ENCODE measurements at places on chromosomes 16 and 17.

DNA sequence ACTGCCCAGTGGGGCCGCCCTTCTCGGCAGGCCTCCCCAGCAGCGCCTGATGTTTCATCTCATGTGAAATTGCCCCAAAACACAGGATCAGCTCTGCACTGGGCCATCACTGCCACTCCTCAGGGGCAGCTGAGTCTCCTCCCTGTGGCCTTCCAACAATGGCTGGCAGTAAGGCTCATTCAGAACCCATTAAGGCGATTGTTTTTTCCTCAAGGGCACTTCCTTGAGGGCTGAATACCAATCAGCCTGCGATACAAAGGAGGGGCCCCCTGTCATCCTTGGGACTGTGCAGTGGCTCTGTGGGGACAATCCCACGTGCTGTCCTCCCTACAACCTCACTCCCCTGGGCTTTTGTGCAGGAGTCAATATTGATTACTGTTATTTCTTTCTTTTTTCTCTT is 47.5 kb downstream of the XYLT1 start:
- no peaks in the 10 kb centered on the region for H3K4me1 ChIP-seq
- no peak overlapping the region for H3K27ac ChIP-seq
- DNase-seq, result no peak
- no peaks in the 10 kb centered on the region for H3K36me3 ChIP-seq

- no peak for DNase-seq
- H3K4me1 ChIP-seq, result peaks cover 40% of the 10 kb centered on the region
- H3K36me3 ChIP-seq, result no peaks in the 10 kb centered on the region
- H3K4me3 ChIP-seq, result no peak overlapping the region
Observed at GRCh38 chr16:89458551-89458950, 31.8 kb downstream of the ANKRD11 start.

DNA sequence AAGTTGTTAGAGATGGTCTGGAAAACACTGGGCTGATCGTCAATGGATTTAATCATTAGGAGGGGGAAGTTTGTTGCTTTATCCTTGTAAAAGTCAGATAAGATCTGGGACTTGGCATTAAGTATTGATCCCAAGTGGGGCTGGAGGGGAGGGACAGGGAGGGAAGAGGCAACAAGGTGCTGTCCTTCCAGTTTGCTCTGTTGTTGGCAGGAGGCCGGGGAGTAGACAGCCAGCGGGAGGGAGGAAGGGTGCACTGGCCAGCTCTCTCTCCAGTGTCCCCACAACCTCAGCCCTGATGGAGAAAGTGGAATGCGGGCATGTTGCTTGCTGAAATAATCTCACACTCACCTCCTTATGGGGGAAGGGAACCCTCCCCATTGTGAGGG is 210.2 kb downstream of the CCDC182 start:
- H3K27me3 ChIP-seq, result no peaks in the 10 kb centered on the region
- no peak for DNase-seq
- H3K4me1 ChIP-seq, result peaks cover 12% of the 10 kb centered on the region
- no peak overlapping the region for H3K27ac ChIP-seq

GRCh38 chr16:82169861-82170845 is at the start of gene MPHOSPH6:
MPHOSPH6 (minus strand) TSS chr16:82170224; CDS start chr16:82170175, 49 bp downstream.
- no peaks in the 10 kb centered on the region for H3K27me3 ChIP-seq
- H3K4me3 ChIP-seq, result peak within 1 kb of the TSS; percentile 83
- H3K27ac ChIP-seq, result peak within 1 kb of the TSS; percentile 76
- peak; percentile 88 for DNase-seq
- peaks cover 16% of the 10 kb centered on the region for H3K4me1 ChIP-seq

- no peak overlapping the region for H3K4me3 ChIP-seq
- peaks cover 17% of the 10 kb centered on the region for H3K4me1 ChIP-seq
- no peaks in the 10 kb centered on the region for H3K36me3 ChIP-seq
- no peak for DNase-seq
- no peak overlapping the region for H3K27ac ChIP-seq
Observed at GRCh38 chr17:46822388-46822921, 4.0 kb upstream of the WNT3 start.

DNA sequence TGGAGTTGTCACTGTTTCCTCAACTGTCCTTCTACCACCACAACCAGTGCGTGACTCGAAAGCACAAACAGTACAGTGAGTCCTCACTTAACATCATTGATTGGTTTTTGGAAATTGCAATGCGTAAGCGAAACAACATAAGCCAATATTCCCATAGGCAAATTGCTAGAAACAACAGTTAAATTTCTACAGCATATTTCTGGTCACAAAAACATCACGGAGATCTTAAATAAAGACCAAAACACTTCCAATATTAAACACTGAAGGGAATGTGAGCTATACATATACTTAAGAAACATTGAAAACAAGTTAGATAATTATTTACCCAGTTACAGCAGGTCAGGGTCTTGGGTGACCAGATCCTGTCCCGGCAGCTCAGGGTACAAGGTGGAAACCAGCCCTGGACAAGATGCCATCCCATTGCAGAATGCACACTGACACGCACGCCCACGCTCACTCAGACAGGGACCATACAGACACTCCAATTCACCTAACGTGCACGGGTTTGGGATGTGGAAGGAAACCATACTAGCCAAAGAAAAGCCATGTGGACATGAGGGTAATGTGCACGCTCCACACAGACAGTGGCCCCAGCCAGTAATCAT is 4.7 kb downstream of the SLC13A5 start:
- no peaks in the 10 kb centered on the region for H3K4me1 ChIP-seq
- no peaks in the 10 kb centered on the region for H3K36me3 ChIP-seq
- no peak for DNase-seq

GRCh38 chr16:72021043-72021442 is 12.5 kb downstream of the DHODH start:
- no peak overlapping the region for H3K27ac ChIP-seq
- no peaks in the 10 kb centered on the region for H3K27me3 ChIP-seq
- H3K36me3 ChIP-seq, result no peaks in the 10 kb centered on the region

GRCh38 chr17:80091376-80091775 is 10.0 kb upstream of the GAA start:
- no peak overlapping the region for H3K4me3 ChIP-seq
- DNase-seq, result no peak
- H3K36me3 ChIP-seq, result no peaks in the 10 kb centered on the region
- no peaks in the 10 kb centered on the region for H3K4me1 ChIP-seq
- H3K27ac ChIP-seq, result no peak overlapping the region

- peak overlapping the region; percentile 74 for H3K4me3 ChIP-seq
- peak; percentile 11 for DNase-seq
- H3K27ac ChIP-seq, result no peak overlapping the region
Observed at GRCh38 chr17:43545383-43545632, 832 bp downstream of the ETV4 start.

GRCh38 chr16:15460601-15461000 is 26.2 kb downstream of the BMERB1 start:
- no peak overlapping the region for H3K4me3 ChIP-seq
- H3K36me3 ChIP-seq, result no peaks in the 10 kb centered on the region
- no peaks in the 10 kb centered on the region for H3K27me3 ChIP-seq
- H3K27ac ChIP-seq, result no peak overlapping the region
- no peaks in the 10 kb centered on the region for H3K4me1 ChIP-seq

- H3K36me3 ChIP-seq, result no peaks in the 10 kb centered on the region
- no peak for DNase-seq
- no peak overlapping the region for H3K27ac ChIP-seq
- no peak overlapping the region for H3K4me3 ChIP-seq
- no peaks in the 10 kb centered on the region for H3K27me3 ChIP-seq
- H3K4me1 ChIP-seq, result no peaks in the 10 kb centered on the region
Observed at GRCh38 chr16:59328961-59329360, 594.8 kb upstream of the GOT2 start.

DNA sequence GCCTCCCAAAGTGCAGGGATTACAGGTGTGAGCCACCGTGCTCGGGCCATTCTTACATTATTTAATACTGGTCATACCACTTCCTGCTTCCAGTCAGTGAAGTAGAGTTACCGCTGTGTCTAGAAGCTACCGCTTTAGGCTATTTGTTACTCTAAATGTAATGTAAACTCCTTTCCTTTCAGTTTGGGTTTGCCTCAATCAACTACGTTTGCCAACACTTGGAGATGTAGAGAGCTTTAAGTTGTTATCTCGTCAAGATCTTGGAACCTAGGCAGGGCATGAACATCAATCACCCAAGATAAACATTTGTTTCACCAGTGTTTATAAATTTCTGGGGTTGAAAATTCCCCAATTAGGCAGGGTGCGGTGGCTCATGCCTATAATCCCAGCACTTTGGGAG is 275.9 kb downstream of the STX8 start:
- no peak overlapping the region for H3K4me3 ChIP-seq
- no peak overlapping the region for H3K27ac ChIP-seq
- no peak for DNase-seq

DNA sequence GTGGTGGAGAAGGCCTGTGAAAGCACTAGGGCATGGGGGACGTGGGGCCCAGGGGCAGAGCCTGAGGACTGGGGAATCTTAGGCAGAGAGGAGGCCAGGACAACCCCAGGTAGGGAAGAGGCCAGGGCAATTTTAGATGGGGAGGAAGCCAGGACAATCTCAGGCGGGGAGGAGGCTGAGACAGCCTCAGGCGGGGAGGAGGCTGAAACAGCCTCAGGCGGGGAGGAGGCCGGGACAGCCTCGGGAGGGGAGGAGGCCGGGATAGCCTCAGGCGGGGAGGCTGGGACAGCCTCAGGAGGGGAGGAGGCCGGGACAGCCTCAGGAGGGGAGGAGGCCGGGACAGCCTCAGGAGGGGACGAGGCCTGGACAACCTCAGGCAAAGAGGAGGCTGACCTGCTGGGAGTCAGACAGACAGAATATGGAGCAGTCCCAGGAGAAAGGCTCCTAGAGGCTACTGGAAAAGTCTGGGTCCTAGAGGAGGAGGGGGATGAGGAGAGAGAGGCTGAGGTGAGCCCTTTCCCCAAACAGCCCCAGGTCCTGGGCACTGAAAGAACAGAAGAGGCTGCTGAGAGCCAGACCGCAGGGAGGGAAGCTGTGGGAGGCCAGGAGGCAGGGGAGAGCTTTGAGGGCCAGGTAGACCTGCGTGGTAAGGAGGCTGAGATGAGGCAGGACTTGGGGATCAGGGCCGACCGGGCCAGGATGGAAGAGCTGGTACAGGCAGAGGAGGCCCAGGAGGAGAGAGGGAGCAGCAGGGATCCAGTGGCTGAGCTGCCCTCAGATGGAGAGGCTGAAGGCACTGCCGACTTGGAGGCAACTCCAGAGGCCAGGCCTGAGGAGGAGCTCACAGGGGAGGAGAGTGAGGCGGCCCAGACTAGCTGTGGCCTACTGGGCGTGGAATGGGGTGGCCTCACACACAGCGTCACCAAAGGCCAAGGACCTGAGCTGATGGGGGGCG is 1.6 kb downstream of the APOBR start:
- no peak for DNase-seq
- H3K4me1 ChIP-seq, result peaks cover 48% of the 10 kb centered on the region
- no peaks in the 10 kb centered on the region for H3K27me3 ChIP-seq
- no peaks in the 10 kb centered on the region for H3K36me3 ChIP-seq
- peak overlapping the region; percentile 85 for H3K27ac ChIP-seq

DNA sequence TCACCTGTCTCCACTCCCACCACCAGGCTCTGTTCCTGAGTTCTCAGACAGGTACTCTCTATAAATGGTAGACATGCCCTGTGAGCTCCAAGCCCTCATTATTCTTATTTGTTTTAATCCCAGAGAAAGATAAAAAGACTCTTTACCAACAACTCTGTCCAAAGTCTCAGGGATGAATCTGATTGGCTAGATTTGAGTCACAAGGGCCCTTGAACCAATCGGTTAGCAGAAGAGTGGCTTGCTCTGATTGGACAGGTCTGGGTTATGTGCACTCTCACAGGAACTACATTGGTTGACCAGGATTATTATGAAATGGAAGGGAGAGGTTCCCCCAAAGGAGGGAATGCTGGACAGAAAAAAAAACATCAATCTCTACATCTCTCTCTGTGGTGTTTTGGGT is 7.5 kb downstream of the COTL1 start:
- H3K27me3 ChIP-seq, result no peaks in the 10 kb centered on the region
- no peak overlapping the region for H3K4me3 ChIP-seq
- no peak overlapping the region for H3K27ac ChIP-seq
- no peak for DNase-seq
- peaks cover 98% of the 10 kb centered on the region for H3K4me1 ChIP-seq
- H3K36me3 ChIP-seq, result no peaks in the 10 kb centered on the region

GRCh38 chr17:37770631-37771518 is 26.0 kb upstream of the HNF1B start:
- no peak overlapping the region for H3K4me3 ChIP-seq
- no peaks in the 10 kb centered on the region for H3K27me3 ChIP-seq
- DNase-seq, result no peak
- no peak overlapping the region for H3K27ac ChIP-seq
- no peaks in the 10 kb centered on the region for H3K36me3 ChIP-seq

GRCh38 chr17:7380855-7381683 is at the start of gene TNK1:
TNK1 (plus strand) TSS chr17:7381089; CDS start chr17:7382927, 1,838 bp downstream.
- H3K4me1 ChIP-seq, result peaks cover 13% of the 10 kb centered on the region
- peak within 1 kb of the TSS; percentile 9 for H3K27ac ChIP-seq

DNA sequence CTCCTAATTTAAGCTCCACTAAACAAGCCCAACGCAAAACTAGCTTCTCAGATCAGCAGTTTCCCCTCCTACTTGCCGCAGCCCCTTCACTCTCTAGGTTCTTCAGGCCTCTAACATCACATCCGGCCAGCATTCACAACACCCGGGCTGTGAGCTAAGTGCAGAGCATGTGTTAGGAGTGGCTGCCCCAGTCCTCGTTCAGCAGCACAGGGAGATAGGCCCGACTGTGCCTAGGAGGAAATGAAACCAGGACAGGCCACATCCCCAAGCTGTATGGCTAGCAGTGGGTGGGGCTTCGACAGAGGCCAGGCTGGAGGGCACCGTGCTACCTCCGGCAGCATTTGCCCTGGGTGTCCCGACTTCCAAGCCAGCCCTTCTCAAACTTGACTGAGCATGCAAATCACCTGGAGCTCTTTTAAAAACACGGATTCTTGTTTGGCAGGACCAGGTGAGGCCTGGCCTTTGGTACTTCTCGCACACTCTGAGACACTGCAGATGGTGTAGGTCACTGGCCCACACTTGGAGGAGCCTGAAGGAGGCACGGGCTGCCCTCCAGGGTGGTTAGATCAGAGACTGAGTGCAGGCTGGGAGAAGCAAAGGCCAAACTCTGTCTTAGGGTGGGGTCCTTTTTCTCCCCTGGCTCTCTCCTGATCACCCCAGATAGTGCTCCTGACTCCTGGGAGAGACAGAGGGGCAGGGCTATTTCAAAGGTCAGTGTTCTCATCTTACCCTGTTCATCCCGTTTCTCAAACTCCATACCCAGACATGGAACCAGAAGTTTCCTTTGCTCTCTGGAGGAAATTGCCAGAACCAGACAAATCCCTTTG is 202.0 kb downstream of the C16orf78 start:
- H3K36me3 ChIP-seq, result no peaks in the 10 kb centered on the region
- H3K27me3 ChIP-seq, result no peaks in the 10 kb centered on the region
- no peak for DNase-seq
- no peaks in the 10 kb centered on the region for H3K4me1 ChIP-seq
- H3K4me3 ChIP-seq, result no peak overlapping the region

- no peak overlapping the region for H3K4me3 ChIP-seq
- H3K4me1 ChIP-seq, result no peaks in the 10 kb centered on the region
- peaks cover 8% of the 10 kb centered on the region for H3K36me3 ChIP-seq
- H3K27ac ChIP-seq, result no peak overlapping the region
- no peak for DNase-seq
Observed at GRCh38 chr17:15511142-15511541, 43.7 kb upstream of the CDRT4 start.

GRCh38 chr16:84806256-84806889 is 13.4 kb upstream of the CRISPLD2 start:
- no peak for DNase-seq
- H3K27ac ChIP-seq, result peak overlapping the region; percentile 31
- H3K4me1 ChIP-seq, result peaks cover 3% of the 10 kb centered on the region
- no peaks in the 10 kb centered on the region for H3K27me3 ChIP-seq
- no peaks in the 10 kb centered on the region for H3K36me3 ChIP-seq
- H3K4me3 ChIP-seq, result no peak overlapping the region

GRCh38 chr17:71361656-71362450 is 759.0 kb upstream of the SOX9 start:
- H3K27ac ChIP-seq, result no peak overlapping the region
- no peaks in the 10 kb centered on the region for H3K27me3 ChIP-seq
- H3K36me3 ChIP-seq, result no peaks in the 10 kb centered on the region
- DNase-seq, result no peak
- no peak overlapping the region for H3K4me3 ChIP-seq
